ENCODE measurements at places on chromosomes 3 and 15.

DNA sequence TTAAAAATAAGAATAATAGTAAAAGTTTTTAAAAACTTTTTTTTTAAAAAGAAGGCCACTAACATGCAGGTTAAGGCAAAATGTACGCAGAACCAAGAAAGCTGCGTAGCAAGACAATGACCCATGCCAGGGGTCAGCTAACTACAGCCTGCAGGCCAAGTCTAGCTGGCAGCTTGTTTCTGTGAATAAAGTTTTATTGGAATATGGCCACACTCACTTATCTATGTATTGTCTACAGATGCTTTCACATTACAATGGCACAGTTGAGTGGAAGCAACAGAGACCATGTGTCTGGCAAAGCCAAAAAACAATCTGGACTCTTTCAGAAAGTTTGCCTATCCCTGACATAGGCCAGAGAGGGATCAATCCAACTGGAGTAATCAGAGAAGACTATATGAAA lies 46.7 kb downstream of the WWTR1 start:
- no peak for DNase-seq

GRCh38 chr3:165549665-165550064 lies 287.6 kb downstream of the BCHE start:
- no peak for DNase-seq

- no peak for DNase-seq
Measured at GRCh38 chr3:186525369-186526255, 18.6 kb downstream of the CRYGS start.

GRCh38 chr15:87224404-87224803 lies 1032.1 kb downstream of the NTRK3 start:
- DNase-seq = no peak

DNA sequence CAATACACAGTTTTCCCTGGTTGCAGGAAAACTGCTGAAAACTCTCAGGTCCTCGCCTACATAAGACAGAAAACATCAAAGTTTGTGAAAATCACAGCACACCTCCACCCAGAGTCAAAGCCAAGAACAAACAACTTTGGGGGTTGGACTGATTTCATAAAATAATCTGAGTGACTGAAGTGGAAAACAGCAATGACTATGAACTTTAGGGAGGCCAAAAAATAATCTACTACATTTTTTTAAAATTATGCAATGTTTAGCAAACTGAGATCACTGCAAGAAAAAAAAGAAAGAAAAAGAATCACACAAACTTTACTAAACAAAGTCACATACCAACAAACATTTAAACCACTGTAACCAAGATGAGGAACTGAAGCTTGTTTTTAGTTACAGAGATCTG lies 15.9 kb upstream of the FOXP1 start:
- DNase-seq = no peak

DNA sequence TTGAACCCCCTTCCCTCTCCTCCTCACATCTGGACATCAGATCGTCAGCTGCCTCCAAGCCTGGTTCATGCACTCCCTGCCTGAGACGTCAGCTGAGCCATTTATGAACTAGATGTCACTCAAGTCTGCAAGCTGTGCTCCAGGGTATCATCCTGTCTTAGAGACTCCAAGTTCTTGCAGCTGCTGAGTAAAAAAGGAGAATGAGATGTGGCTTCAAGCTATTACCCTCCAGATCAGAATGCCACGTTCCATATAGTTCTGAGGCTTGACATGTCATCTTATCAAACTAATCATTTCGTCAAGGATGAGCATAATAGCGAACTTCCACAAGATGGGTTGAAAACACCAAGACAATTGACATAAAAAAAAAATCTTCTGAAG lies 766.3 kb downstream of the TBL1XR1 start:
- no peak for DNase-seq

DNA sequence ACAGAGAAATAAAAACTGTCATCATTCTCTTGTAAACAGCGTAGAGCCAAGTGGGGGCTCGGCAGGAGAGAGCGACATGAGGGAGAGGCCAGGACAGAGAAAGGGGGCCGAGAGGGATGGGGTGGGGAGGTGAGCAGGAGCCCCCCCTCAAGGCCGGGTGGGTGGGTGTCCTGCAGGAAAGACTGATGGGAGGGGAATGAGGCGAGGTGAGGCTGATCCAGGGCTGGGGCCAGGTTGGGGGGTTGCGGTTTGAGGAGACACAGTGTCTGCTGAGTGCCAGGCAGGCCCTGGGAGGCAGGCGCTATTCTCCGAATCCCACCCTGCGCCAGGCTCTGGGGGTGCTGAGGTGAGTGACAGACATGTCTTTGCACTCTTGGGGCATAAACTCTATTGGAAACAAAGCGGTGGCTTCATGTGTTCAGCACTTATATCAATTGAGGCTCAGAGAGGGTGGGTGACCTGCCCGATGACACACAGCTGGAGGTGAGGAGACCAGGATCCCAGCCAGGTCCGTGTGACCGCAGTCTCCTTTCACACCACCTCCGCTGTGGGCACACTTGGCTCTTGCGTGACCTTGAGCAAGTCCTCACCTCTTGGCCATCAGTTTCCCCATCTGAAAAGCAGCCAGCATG lies 19.6 kb upstream of the CSPG4 start:
- no peak for DNase-seq

GRCh38 chr3:30263238-30263924 lies 343.0 kb upstream of the TGFBR2 start:
- no peak for DNase-seq
